ENCODE measurements at places on chromosomes 16 and 17.

GRCh38 chr16:22373662-22374310 is 633 bp downstream of the CDR2 start:
- DNase-seq, result peak; percentile 7

GRCh38 chr17:80195671-80196529 is 24.2 kb downstream of the SGSH start:
- no peak for DNase-seq

GRCh38 chr16:85103114-85104079 is 8.9 kb downstream of the CIBAR2 start:
- DNase-seq, result no peak

- DNase-seq, result no peak
These were observed 282.3 kb upstream of the TNRC6C start for GRCh38 chr17:77676237-77676661.

DNA sequence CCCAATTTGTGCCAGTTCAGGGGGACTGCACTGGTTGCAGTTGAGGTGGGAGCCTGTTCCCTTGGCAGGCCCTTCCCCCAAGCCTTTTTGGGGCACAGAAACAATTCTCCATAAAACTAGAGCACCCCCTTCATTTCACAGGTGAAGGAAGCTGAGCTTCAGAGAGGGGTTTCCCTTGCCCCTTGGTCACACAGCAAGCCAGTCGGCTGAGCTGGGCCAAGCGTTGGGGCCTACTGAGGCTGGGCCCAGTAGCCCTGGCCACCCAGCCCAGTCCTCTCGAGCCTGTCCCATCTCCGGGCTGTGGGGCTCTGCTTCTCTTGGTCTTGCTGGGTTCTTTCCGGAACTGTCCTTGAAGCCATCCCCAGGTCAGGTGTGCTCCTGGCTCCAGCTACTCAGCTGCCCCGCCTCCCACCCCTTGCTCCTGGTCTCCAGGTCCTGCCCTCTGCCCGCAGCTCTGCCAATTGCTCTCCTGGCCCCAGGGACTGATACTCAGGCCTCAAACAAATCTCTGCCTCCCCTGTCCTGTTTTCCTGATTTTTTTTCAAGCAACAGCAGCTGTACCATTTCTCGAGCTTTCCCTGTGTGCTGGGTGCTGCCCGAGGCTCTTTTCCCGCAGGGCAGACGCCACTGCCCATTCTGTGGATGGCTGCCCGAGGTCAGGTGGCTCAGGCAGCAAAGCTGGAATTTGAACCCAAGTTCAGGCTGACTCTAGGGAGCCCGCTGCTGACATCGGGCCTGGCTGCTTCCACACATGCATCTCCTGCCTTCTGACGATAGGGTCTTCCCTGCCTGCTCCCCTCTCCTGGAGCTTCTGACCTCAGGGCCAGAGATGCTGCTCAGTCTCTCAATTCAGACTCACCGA is 87.4 kb upstream of the NKD1 start:
- DNase-seq, result no peak

GRCh38 chr17:1422885-1423284 is 22.9 kb upstream of the YWHAE start:
- DNase-seq, result no peak

DNA sequence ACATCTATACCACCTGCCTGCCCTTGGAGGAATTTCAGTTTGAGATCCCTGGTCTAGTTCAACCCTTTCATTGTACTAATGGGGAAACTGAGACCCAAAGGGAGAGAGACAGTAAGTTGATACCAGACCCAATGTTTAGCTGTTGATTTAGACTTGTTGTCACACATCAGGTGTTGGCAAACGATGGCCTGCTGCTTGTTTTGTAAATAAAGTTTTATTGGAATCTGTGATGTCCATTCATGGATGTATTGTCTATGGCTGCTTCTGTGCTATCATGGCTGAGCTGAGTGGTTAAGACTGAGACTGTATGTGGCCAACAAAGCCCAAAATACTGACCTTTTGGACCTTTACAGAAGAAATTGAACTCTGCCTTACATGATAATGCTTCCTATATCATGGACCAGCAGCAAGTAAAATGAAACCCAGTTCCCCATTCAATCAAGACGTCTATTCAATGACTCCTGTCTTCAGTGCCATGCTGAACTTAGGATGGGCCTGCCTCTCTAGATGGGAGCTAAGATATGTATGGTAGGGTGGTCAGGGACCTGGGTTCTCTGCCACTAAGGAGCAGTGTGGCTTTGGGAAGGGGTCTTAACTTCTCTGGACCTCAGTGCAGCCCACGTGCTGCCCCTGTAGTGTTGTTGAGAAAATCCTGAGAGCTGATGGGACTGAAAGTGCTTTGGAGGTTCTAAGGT is 111.0 kb downstream of the IRX5 start:
- DNase-seq, result no peak

GRCh38 chr17:13883659-13884058 is 185.6 kb upstream of the COX10 start:
- DNase-seq, result no peak

GRCh38 chr16:65123396-65124211 is 1.7 kb upstream of the CDH11 start:
- DNase-seq, result no peak

- DNase-seq, result no peak
These were observed 140.1 kb downstream of the CLEC16A start for GRCh38 chr16:11084484-11084875.

GRCh38 chr16:5019775-5020174 is 14.0 kb downstream of the NAGPA start:
- no peak for DNase-seq

- no peak for DNase-seq
These were observed 9.0 kb upstream of the TBC1D3B start for GRCh38 chr17:36185416-36185815.

DNA sequence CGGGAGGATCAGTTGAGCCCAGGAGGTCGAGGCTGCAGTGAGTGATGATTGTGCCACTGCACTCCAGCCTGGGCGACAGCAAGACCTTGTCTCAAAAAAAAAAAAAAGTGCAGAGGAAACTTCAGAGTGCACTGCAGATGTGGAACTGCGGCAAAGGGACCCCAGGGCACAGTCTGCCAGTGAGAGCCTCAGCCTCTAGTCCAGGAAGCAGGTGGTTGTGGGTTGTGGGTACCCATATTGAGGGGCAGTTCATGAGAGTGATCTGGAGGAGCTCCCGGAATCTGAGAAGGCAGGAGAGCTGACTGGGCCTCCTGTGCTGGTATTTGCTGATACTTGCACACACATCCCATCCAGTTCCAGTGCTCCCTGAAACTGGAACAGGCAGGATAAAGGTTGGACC is 13.1 kb downstream of the FOXN1 start:
- DNase-seq, result no peak

DNA sequence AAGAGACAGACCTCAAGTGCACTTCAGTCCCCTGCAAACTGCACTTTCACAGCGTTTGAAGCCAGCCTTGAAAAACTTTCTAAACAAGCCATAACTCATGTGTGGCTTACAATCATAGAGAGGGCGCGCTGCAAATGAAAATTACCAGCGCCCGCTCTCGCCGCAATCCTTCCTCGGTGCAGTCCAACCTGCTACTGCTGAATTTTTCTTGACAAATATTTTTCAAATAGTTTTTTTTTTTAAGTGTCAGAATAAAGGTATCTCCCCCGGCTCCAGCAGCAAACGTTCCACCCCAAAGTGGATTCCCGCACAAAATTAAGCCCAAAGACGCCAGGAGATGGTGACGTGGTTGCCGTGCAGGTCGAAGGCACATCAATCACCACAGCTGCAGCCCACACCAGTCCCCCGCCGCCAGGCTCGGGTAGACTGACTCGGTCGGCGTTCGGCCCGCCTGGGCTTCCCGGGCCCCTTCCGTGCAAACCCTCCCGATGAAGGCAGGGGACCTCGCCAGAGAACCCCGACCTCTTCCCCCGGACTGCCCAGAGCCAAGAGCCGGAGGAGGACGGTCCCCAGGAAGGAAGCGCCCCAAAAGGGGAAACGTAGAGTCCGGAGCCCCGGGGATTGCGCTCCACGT is 630 bp downstream of the GRB2 start:
- peak; percentile 13 for DNase-seq

DNA sequence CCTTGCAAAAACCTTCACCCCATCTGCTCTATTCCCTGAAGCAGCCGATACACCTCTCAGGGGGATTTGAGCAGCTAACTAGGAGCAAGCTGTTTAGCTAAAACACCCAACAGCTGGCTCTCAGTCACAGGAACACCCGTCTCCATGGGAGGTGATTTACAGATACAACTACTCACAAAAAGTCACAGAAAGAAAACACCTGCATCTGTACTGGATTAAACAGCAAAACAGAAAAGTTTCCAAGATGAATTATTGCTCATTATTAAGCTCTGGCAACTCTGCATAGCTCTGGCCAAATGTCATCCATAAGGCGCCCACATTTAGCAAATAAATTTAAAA is 22.3 kb downstream of the GJC1 start:
- DNase-seq, result no peak
